Endothelial cell (in vitro differentiated cells): ENCODE measurements at places on chromosomes 5 and 9.

GRCh38 chr5:76811214-76811613 is 7.6 kb upstream of the F2RL1 start:
- DNase-seq, result no peak

DNA sequence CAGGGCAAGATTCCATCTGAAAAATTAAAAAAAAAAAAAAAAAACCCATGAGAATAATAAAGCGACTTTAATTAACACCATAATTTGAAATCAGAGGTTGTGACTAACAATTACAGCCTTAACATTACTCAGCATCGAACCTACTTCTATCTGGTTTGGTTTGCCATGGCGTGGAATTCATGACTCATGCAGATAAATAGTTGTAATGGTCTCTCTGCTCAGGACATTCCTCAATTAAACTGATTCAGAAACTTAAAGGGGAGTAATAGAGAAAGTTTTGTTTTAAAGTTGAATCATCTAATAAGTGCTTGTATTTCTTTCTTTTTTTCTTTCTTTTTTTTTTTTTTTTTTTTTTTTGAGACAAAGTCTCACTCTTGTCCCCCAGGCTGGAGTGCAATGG is 135.5 kb downstream of the SPATA31D1 start:
- no peak for DNase-seq

- DNase-seq, result no peak
These were observed 8.2 kb upstream of the SLC46A2 start for GRCh38 chr9:112898872-112899311.

- no peak for DNase-seq
These were observed 361.0 kb downstream of the NFIB start for GRCh38 chr9:13952906-13953305.

DNA sequence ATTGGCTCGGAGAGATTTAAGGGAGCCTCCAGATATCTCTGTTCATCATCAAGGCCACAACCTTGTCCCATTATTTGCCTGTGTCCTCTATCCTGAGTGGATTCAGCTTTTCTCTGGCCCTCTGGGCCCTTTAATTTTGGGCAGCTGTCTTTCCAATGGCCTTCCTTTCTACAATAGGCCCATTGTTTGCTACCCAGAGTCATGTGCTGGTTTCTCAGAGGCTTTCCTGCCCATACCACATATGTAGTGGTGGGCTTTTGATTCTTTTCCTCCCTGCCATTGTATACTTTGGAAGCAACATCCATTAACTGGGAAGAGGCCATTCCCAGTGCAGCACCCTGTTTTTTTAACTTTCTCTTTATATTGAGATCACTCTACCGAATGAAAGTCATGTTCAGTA is 233.9 kb upstream of the SGCD start:
- no peak for DNase-seq

DNA sequence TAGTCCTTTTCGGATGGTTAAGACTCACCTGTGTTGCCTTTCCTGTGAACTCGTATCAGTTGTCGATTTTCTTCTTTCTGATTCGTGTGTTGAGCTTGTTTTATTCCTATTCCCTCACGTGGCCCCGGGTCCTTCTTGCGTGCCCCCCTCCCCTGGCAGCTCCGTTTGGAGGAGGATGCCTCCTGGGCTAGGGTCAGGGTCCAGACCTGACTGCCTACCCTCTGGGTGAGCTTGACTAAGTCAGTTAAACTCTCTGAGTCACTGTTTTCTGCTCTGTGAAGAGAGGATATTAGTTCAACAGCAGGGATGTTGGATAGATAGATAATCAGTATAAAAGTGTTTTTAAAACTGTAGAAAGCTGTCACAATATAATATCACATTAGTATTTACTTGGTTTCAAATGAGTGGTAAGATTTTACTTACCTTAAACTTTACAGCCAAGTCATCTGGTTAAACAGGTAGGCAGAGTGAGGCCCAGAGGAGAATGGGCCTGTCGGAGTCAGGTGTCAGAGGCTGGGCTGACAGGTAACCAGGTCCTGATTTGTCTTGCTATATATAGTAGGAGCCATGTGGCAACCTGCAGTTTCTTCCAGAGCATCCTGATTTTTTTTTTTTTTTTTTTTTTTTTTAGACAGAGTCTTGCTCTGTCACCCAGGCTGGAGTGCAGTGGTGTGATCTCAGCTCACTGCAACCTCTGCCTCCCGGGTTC is 24.2 kb downstream of the PPARGC1B start:
- no peak for DNase-seq

GRCh38 chr5:161900981-161901380 is 53.1 kb downstream of the GABRA1 start:
- no peak for DNase-seq

DNA sequence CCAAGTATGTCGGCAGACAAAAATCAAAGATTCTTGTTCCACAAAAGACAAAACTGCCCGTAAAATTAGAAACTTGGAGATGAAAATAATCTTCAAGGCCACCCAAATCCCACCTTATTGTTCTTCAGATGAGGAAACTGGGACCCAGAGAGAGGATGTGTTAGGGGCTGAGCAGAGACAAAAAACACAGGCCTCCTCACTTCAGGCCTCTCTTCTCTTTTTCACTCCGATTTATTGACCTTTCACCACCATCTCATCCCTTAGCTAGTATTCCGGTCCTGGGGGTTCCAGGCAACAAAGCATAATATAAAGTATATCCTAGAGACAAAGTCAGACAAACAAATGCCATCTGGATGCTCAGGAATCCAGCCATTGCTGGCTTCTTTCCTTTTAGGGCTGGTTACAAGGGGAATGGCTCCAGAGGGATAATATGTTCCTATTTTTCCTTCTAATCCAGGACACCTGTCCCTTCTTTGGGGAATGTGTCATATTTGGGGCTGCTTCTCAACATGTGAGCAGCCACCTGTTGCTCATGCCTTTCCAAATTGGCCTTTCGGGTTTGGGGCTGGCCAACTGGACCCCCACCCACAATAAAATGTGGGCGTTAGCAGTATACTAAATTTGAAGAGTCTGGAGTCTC is 42.2 kb upstream of the AFAP1L1 start:
- DNase-seq, result no peak

DNA sequence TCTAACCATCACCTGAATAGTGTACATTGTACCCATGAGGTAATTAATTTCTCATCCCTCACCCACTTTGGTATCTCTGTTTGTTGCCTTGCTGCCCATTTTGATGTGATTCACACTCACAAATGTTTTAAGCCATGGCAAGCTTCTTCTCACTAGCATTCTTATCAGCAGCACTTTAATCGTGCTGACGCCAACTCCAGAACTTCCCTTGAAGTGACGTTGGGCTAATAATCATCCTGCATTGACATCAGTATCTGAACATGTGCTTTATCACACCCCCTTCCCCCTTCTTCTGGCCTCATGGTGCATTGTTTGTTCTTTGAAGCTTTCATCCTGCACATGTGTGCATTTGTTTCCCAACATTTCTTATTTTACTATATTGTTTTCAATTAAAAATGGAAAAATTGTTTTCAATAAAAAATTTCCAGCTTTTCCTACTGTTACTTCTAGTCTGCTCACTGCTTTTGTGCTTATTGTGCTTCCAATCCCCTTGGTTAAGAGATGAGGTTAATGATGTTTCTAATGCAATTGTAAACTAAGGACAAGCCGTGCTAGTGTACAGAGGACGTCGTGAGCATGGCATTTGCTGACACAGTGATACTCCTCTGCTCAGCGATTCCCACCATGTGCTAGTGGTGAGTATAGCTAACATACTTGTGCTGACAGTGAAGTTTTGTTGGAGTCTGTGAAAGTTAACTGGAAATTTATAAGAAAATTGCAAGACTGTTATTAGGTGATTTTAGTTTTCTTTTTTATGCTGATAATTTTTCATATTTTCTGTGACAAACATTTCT is 238.5 kb downstream of the KDM4C start:
- no peak for DNase-seq

DNA sequence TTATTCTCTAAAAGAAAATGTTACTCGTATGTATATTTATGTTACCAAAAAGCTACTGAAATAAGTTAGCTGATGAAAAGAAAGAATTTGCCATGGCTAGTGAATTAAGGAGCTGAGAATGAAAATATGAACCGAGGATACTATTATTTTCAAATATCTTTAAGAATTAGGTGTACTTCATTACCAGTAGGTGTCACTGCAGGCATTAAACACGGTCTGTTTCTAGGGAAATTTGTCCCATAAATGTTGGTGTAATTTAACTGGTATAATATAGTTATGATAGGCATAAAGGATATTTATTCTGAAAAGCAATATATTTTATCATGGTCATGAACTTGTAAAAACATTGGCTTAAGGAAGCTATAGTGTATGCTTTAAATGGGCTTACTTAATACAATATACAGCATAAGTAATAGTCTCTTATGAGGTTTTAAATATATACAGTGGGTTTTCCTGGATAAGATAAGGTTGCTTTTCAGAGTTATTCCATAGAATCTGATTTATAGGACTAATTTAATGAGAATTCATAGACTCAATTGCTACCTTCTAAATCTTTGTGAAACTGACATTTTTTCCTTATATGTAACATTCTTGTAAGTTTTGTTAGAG is 72.4 kb upstream of the MPDZ start:
- peak; percentile 6 for DNase-seq

- DNase-seq, result no peak
These were observed 12.8 kb downstream of the AFAP1L1 start for GRCh38 chr5:149284501-149284900.

GRCh38 chr5:118301696-118302095 is 686.7 kb downstream of the DTWD2 start:
- DNase-seq, result no peak

DNA sequence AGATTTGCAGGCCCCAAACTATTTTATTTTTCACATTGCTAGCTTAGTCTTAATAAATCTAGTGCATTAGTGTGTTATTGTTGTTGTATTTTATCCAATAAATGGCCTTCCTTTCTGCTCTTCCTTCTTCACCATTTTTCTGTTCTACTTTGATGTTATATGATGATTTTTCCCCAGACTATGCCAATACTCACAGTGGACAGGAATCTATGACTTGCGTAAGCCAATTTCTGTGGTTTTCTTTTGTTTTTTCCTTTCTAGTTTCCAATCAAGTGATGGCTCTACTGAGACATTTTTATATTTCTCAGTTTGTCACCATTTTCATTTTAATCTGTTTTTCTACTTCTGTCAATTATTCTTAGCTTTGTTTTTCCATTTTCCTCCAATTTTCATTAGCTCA is 106.8 kb upstream of the FBXL7 start:
- no peak for DNase-seq

DNA sequence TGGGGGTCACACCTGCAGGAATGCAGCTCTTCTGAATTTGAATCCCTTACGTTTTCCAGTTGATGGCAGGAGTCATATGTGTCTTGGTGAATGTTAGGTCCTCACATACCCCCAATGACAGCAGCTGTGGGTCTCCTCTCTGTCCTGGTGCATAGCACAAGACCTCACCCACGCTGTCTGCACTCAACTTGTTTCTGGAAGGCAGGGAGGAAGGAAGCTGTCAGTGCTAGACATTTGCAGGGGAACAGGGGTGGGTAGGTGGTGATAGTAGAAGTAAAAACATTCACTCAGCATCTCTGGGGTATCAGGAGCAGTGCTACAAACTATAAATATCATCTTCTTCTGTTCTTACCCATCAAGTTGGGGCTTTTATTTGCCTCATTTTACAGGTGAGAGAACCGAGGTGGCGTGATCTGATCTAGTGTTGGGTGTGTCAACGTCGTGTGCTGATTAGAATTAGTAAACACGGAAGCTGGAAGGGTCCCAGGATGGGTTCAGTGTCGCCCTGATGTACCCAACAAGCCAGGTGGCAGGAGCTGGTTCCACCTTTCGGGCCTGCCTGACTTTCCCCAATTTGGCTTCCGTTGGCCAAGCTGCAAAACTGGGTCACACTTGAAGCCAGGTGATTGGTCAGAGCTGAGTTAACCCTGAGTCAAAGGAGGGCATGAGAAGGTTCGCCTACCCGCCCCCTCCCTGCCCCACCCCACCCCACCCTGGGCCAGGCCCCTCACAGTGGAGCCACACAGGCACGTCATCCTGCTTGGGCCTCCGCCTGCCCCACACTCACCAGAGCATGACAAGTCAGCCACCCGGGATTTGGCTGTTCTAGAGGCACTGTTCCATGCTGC is 15.8 kb downstream of the ERGIC1 start:
- DNase-seq, result no peak

- peak; percentile 24 for DNase-seq
These were observed 747 bp downstream of the LRSAM1 start for GRCh38 chr9:127451858-127452656.

- DNase-seq, result no peak
These were observed 244.4 kb upstream of the TUT7 start for GRCh38 chr9:86598411-86599239.

GRCh38 chr9:133783331-133783731 is 45.2 kb upstream of the SARDH start:
- no peak for DNase-seq

GRCh38 chr5:82312373-82312856 is 34.3 kb upstream of the RPS23 start:
- DNase-seq, result peak; percentile 77

DNA sequence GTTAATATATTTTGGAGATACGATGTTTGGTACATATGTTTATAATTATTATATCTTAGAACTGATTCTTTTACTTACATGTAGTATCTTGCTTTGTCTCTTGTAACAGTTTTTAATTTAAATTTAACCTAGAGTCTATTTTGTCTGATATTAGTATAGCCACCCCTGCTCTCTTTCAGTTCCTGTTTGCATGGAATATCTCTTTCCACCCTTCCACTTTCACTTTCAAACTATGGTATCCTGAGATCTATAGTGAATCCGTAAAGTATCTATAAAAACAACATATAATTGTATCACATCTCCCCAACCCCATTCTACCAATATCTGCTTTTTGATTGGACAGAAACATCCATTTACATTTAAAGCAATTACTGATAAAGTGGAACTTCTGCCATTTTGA is 7.2 kb downstream of the IRGM start:
- DNase-seq, result no peak

DNA sequence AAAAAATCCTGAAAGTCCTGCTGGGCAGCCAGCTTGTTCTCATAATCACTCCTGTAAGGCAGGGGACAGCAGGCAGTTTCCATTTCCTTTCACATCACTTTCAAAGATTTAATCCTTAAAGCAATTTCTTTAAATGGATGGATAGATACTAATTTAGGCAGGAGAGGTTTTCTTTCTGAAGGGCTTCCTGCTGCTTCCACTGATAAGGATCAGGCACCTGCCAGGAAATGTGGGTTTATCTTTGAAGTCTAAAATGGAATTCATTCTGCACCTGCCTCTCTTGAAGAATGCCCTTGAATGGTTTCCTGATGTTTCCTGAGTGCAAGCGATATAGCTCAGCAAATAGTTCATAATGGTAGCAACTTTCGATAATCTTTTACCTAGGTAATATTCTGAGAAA is 64.5 kb downstream of the STARD4 start:
- no peak for DNase-seq

- DNase-seq, result no peak
These were observed 63.0 kb downstream of the PCDH1 start for GRCh38 chr5:141815051-141815795.
